ENCODE measurements at places on chromosomes 5 and 9.

- no peak for DNase-seq
Observed at GRCh38 chr5:148989567-148989966, 73.3 kb downstream of the SH3TC2 start.

GRCh38 chr9:130128733-130129431 lies 43.3 kb upstream of the NCS1 start:
- DNase-seq, result peak; percentile 78

GRCh38 chr5:148963664-148964063 lies 99.2 kb downstream of the SH3TC2 start:
- DNase-seq, result no peak

DNA sequence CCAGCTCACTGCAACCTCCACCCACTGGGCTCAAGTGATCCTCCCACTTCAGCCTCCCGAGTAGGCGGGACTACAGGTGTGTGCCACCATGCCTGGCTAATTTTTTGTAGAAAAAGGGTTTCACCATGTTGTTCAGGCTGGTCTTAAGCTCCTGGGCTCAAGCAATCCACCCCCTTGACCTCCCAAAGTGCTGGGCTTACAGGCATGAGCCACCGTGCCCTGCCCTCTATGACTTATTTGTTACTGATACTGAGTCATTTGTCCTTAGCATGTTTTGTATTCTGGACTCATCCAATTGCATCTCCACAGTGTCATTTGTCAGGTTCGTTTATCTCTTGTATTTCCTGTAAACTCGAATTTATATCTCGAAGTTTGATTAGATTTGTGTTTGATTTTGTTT lies 2.7 kb upstream of the ITK start:
- no peak for DNase-seq

DNA sequence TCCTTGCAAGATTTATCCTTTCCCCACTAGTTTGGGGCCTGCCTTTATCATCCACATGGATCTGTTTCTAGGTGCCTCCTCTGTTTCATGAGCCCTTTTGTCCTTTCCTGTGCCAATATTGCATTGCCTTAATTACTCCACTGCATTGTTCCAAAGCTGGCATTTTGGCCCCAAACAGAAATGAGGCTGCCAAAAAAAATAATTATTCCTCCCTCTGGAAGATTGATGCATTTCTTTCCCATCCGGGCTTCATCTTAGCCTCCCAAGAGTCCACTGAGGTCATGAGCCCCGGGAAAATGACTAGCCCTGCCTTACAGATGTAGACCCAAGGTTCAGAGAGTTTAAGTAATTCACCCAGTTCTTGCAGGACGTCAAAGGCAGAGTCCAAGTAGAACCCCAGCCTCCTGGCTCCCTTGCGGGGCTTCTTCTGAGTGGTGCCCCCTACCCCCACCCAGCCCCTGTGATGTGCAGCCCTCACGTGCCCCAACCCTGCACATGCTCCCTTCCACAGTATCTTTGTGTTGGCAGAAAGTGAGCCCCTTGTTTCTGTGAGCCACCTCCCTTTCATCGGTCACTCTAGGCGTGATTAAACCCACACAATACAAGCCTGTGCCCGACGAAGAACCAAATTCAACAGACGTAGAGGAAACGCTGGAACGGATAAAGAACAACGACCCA lies 62.1 kb downstream of the TMOD1 start:
- no peak for DNase-seq

GRCh38 chr5:99317136-99317535 lies 388.3 kb upstream of the CHD1 start:
- no peak for DNase-seq

GRCh38 chr5:162221910-162222309 lies 154.3 kb downstream of the GABRG2 start:
- no peak for DNase-seq

DNA sequence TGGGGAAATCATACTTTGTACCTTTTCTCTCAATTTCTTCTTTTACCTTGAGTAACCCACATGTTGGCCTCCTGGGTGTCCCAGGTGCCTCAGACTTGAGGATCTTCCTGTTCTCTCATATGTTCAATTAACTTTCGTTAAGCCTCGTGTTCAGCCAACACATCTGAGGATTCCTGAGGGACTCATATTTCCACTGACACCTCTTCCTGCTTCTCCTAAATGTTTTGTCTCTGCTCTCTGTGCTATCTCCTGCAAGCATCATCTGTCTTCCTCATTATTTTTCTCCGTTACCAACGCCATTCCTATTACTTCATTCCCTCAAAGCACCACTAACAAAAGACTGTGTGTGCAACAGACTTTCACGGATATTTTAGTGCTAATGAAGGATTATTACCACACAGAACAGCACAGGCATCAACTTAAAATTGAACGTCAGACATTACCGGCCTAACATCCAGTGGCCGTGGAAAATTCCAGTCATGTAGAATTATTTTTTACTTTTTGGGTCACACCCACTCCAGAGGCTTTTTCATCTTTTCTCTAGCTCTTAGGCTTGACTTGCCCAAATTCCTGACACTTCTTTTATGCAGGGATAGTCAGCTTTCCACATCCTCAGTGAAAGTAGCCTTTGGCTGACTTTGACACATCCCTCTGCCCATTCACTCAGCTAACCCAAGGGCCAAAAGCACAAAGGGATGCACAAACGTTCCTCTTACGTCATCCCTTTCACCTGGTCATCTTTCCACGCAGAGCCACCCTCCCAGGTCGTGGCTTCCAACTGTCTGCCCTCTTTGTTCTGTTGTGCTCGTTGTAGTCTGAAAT lies 46.0 kb upstream of the OSMR start:
- no peak for DNase-seq

DNA sequence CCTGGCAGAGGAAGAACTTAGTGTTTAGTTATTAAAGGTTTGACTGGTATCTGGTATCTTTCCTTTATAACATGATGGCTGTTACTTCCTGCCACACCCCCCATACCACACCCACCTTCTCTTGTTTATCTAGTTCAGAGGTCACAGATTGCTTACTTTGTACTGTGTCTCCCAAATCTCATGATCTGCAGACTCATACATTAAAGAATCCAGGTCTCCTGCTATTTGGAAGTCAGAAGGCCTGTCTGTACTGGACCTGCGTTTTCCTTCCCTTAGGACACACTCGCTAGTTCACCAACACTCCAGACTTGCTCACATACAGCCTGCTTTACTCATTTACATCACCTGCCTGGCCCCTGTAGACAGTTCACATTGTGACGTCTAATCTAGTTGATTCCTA lies 39.3 kb downstream of the NUDT12 start:
- DNase-seq, result no peak

DNA sequence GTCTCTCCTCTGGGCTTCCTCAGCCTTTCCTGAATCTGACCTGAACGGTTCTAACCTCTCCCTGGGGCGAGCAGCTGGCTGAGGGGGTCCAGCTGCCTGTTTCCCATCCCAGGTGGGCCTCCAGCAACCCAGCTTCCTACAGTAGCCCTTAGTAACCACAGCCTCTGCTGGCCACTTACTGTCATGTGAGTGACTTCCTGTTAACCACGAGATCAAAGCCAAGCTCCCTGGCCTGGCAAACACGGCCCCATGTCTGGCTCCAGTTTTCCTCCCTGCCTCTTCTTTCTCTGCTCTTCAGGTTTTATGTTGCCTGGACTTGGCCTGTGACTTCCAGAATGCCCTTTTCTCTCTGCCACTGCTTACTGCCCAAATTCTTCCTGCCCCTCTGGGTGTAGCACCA lies 47.2 kb upstream of the DAB2IP start:
- no peak for DNase-seq

- no peak for DNase-seq
Observed at GRCh38 chr5:143214890-143215289, 188.6 kb downstream of the NR3C1 start.

GRCh38 chr5:44885903-44886302 lies 77.2 kb downstream of the MRPS30 start:
- DNase-seq, result no peak

GRCh38 chr5:82073179-82073578 lies 101.4 kb downstream of the ATG10 start:
- DNase-seq, result no peak

- DNase-seq, result peak; percentile 82
Observed at GRCh38 chr9:121289026-121289771, 21.2 kb downstream of the GSN start.

DNA sequence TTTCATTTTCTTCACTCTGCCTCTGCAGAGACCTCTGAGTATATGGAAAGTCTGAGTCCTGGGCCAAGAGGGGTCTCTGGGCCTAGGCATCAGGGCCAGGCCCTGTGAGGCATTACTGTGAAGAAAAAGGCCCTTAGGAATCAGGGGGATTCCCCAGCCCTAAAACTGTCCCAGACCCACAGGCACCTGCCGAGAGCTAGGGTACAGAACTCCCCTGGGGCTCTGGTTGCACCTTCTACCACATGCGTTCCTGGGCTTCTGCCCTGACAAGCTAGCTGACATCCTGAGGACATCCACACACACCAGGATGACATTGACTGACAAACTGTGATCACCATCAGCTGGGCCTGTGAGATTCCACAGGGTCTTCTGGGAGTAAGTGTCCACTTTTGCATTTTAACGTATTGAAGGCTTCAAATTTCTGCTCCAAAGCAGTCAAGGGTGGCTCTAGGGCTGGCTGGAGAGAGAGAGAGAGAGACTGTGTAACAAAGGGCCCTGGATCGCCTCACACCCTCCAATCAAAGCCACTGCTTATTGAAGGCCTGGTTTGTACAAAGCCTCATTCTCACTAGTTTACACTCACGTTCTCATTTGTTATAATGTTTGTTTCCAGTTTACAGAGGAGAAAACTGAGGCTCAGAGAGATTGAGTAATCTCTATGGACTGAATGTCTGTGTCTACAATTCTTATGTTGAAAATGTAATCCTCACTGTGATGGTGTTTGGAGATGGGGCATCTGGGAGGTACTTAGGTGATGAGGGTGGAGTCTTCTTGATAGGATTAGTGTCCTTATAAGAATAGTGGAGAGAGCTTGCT lies 45.1 kb downstream of the TGFBI start:
- DNase-seq, result no peak

- no peak for DNase-seq
Observed at GRCh38 chr5:168114444-168115017, 176.9 kb upstream of the WWC1 start.

GRCh38 chr5:88769165-88769564 lies 113.8 kb downstream of the MEF2C start:
- peak; percentile 13 for DNase-seq

- no peak for DNase-seq
Observed at GRCh38 chr9:35398651-35399335, 91.1 kb upstream of the RUSC2 start.

DNA sequence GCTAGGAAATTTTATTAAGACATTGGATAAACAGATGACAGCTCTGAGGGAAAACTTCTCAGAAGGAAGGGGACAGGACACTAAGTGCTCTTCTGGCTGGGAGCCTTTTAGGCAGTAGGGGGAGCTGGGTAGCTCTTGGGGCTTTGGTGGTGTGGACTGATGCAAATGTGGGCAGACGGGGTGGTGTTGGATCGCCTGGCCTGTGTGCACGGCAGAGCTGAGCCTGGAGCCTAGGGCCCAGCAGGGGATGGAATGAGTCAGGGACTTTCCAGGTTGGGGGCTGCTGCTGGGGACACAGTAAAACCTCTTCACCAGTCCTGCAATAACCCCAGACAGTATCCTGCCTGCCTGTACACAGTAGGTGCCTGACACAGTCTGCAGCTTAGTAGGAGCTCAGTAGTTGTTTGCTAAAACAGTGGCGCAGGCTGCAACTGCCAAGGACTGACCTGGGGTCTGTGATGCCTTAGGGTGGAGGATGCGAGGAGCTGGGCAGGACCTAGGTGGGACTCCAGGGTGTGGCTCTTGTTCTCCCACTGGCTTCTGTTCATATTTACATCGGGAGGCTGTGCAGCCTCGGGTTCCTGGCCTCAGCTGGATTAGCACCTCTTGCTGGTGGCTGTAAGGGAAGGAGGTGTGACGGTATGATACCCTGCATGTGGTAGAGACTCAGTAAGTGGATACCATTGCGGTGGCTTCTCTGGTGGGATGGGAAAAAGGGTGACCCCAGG lies 83.8 kb downstream of the DAB2IP start:
- DNase-seq, result no peak

DNA sequence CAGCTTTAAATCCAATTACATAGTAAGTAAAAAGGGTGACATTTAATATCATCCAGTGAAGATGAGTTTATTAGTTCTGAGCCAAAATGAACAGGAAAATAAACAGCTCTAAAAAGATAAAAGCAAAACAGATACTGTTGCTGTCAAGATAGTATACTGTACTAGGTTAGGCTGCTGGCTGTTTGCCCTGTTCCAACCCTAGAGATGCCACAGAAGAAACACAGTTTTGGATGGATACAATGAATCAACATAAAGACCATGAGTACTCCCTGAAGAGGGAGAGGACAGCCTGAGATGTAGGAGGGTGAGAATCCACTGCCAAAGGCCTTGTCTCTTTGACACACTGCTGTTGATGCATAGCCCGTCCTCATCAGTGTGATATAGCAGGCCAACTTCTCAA lies 1302.7 kb downstream of the EFNA5 start:
- DNase-seq, result no peak

GRCh38 chr9:80644044-80644443 lies 1045.3 kb downstream of the TLE1 start:
- no peak for DNase-seq

DNA sequence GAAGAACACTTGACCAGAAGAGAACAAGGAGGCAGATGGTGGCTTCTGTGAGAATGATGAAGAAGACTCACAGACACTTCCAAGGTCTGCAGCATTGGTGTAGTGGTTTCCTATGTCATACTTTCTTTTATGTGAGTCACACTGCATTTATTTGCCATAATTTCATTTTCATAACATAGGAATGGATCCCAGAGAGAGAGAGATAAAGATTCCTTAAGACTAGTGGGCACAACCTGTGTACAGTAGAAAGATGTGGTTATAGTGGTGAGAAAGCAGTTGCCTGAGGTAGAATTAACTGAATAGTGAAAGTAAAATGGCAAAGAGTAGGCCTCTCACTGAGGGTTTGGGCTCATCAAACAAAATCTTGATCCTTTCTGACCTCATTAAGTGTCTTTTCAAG lies 7.6 kb upstream of the CCDC152 start:
- no peak for DNase-seq

- DNase-seq, result no peak
Observed at GRCh38 chr5:32259033-32259432, 53.7 kb downstream of the MTMR12 start.

DNA sequence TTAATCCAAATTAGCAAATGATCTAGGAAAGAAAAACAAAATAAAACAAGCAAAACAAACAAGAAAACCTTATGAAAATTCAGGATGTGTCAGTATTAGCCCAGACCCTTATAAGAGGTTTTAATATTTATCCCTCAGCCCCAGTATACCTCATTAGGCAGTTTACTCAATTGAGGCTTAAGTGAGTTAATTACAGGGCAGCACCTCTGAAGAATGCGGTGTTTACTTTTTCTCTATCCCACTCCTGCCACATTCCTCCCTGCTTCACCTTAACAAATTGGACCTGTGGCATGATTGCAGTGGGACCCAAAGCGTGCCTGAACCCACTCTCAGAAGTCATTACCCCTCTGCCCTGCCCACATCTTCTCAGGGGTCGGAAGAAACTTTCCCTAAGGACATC lies 67.1 kb downstream of the SIL1 start:
- no peak for DNase-seq

- DNase-seq, result no peak
Observed at GRCh38 chr5:32814620-32815019, 103.5 kb downstream of the NPR3 start.

GRCh38 chr5:142107736-142108431 lies 695 bp upstream of the NDFIP1 start:
- no peak for DNase-seq

- no peak for DNase-seq
Observed at GRCh38 chr5:177389241-177390169, 5.3 kb downstream of the SLC34A1 start.

Measured in heart left ventricle (tissue), 16 donors.